ENCODE measurements at places on chromosomes 1 and 21. TPM values are rescaled to one million over a fixed set of nuclear protein-coding genes. Genes with fewer than 3 reads are reported as not detected.

SH3BGR gene
- polyA plus RNA-seq: 1.6 TPM

DNA sequence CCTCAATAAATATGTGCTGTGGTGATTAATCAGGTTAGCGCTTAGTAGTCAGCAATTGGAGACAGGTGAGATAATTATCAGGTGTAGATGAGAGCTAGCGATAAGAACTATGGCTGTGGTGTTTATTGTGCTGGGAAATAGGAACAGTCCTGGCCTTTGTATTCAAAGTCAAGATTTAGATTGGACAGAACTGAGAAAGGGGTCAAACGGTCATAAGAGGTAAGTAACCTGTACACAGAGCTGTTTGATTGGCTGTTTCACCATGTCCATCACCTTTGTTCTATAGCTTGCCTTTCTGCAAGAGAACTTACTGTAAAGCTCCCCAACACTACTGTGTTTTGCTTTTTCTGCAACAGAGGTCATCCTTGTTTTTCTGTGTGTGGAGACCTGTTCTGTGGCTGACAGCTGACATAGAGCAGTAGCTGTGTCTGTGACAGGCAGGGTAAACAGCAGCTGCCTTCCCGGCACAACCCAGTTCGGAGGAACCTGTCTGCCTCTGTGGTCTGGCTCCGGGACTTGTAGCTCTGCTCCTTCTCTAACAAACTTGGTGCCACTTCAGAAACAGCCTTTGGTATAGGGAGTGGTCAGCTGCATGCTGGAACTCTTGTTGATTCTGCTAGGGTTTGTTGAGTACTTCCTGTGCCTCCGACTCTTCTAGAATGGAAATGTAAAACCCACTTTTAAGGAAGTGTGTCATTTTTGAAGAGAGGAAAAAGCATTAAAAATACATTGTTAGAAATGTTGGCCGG, 21.1 kb upstream of the CDC42 start:
- no peak for DNase-seq
- H3K4me1 ChIP-seq: no peaks in the 10 kb centered on the region
- peak overlapping the region; percentile 75 for H3K27ac ChIP-seq

DNA sequence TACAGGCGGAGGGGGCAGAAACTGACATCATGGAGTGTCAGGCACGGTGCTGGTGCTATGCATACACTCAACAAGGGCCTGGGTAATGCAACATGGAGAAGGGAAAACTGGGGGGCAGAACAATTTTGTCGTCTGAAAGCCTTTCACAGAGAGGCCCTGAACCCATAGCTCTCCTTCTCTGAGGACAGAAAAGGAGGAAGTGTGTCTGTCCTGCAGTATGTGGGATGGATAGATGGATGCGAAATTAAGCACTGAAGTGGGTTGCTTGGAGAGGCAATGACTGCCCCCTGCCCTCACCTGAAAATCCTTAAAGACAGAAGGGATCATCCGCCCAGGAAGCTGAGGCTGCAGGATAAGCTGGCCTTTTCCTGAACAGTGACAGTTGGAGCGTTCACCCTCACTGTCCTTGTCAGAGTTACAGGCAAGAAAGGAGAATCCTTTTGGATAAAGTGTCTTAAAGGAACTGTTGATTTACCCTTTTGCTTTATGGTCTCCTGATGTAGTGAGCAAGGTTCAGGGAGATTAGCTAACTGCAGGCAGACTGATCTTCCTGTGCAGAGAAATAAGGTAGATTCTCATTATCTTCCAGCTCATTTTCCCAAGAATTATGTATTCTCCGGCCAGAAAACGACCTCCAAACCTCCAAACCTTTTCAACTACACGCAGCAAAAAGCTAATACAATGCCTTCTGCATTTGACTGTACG, 1.6 kb upstream of the FAM20B start:
- no peak overlapping the region for H3K4me3 ChIP-seq
- peaks cover 4% of the 10 kb centered on the region for H3K4me1 ChIP-seq
- H3K27me3 ChIP-seq: no peaks in the 10 kb centered on the region
- H3K27ac ChIP-seq: no peak overlapping the region

DNA sequence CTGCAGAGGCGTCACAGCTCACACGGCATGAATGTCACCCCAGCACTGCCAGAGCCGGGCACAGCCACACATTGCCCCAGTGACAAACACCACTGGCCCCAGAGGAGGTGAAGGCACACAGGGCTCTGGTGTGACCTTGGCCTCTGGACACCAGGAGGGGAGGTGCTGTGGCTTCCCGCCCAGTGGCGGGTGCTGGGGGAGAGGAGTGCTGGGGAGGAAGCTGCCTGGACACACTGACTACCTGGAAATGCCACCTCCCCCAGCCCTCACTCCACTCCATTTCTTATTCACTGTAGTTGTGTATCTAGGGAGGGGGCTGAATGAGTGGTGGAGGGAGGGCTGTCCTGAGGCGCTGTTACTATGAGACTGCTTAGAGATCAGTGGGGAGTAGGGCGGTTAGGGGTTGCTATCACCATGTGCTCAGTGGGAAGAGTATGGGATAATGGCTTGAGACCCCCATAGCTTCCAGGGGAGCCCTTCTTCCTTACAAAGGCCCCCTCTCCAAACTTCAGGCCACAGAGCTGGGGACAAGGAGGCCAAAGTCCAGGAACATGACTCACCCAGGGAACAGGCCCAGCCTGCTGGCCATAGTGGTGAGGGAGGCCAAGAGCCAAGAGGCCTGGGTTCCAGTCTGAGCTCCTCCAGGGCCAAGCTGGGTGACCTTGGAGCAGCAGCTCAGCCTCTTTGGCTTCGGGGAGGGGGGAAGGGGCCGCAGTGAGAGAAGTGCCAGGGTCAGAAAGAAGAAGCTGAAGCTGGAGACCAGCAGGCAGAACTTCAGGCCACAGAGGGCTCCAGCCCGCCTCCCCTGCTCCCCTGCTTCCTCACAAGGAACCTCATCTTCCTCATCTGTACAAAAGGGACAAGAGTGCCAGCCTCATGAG, 40.1 kb downstream of the AHDC1 start:
- peak overlapping the region; percentile 74 for H3K27ac ChIP-seq
- peak; percentile 82 for DNase-seq
- H3K4me1 ChIP-seq: peaks cover 60% of the 10 kb centered on the region
- no peaks in the 10 kb centered on the region for H3K27me3 ChIP-seq
- no peaks in the 10 kb centered on the region for H3K36me3 ChIP-seq

DNA sequence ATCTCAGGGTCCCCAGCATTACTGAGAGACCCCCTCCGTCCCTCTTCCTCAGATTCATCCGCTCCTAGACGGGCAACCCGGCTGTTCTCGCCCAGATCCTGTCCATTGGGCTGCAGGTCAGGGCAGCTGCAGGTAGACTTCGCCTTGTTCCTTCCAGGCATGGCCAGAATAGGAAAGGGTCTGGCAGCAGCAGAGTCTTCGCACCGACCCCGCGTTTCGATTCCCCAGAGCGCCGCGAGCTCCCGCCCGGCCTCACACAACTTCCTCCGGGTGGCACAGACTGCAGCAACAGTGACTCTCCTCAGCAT, 265 bp downstream of the NRDC start:
- peaks cover 49% of the 10 kb centered on the region for H3K4me1 ChIP-seq
- no peak for DNase-seq
- H3K4me3 ChIP-seq: peak overlapping the region; percentile 97
- peak overlapping the region; percentile 97 for H3K27ac ChIP-seq
- peaks cover 5% of the 10 kb centered on the region for H3K27me3 ChIP-seq

HTR6 gene
- not detected for polyA plus RNA-seq

RNF19B gene
- polyA plus RNA-seq: 12.7 TPM

- no peak for DNase-seq
- no peak overlapping the region for H3K27ac ChIP-seq
- no peaks in the 10 kb centered on the region for H3K36me3 ChIP-seq
- no peaks in the 10 kb centered on the region for H3K4me1 ChIP-seq
- H3K4me3 ChIP-seq: no peak overlapping the region
These were observed 78.0 kb downstream of the HLCS start for GRCh38 chr21:36888466-36888865.

DNA sequence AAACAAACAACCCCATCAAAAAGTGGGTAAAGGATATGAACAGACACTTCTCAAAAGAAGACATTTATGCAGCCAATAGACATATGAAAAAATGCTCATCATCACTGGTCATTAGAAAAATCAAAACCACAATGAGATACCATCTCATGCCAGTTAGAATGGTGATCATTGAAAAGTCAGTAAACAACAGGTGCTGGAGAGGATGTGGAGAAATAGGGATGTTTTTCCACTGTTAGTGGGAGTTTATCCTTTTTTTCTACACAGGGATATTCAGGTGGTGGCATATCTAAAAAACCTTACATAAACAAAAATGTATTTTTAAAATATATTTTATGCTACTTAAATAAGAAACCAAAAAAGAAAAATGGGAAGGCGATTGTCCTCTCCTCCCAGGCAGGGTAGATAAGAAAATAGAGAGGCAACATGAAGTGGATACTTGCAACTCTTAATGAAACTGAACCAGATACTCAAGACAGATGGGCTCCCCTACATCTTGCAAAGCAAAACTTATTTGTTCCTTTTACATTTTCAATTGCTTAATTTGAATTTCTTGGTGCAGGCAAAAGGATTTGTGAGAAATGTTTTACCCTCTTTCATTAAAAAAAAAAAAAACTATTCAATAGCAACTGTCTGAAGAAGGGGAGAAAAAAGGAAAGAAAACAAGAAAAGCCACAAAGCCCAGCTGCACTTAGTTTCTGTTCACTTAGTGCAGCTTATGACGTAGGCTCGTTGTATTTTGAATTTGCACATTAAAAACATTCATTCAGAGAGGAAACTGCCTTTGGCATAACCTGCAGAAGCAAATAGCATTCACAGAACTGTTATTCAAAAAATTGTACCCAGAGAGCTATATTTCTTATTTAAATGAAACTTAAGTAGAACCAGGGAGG, 36.9 kb upstream of the RGS1 start:
- H3K4me3 ChIP-seq: no peak overlapping the region
- H3K27me3 ChIP-seq: no peaks in the 10 kb centered on the region
- DNase-seq: peak; percentile 63

- DNase-seq: no peak
- no peaks in the 10 kb centered on the region for H3K36me3 ChIP-seq
- H3K4me3 ChIP-seq: no peak overlapping the region
These were observed 76.9 kb downstream of the RGS18 start for GRCh38 chr1:192235127-192235526.

PIGR gene
- 0.54 TPM for polyA plus RNA-seq

CCDC185 gene
- polyA plus RNA-seq: not detected

- no peaks in the 10 kb centered on the region for H3K4me1 ChIP-seq
- H3K27ac ChIP-seq: no peak overlapping the region
- peaks cover 44% of the 10 kb centered on the region for H3K36me3 ChIP-seq
- no peaks in the 10 kb centered on the region for H3K27me3 ChIP-seq
- DNase-seq: no peak
These were observed 50.7 kb upstream of the TRAPPC10 start for GRCh38 chr21:43961382-43961909.

DNA sequence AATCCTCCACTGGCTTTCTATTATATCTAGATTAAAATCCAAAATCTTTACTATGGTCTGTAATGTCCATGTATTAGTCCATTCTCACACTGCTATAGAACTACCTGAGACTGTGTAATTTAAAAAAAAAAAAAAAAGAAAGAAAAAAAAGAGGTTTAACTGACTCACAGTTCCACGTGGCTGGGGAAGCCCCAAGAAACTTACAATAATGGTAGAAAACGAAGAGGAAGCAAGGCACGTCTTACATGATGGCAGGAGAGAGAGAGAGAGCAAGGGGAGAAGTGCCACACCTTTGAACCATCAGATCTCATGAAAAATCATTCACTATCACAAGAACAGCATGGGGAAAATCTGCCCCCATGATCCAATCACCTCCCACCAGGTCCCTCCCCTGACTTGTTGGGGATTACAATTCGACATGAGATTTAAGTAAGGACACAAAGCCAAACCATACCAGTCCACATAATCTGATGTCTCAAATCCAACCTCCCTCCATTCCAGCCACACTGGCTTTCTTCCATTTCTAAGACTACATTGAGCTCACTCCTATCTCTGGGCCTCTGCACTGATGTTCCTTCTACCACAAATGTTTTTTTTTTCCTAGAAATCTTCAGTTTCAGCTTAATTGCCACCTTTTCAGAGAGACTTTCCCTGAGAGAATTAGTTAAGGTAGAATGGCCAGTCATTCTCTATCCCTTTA, 92.4 kb downstream of the EIF4G3 start:
- no peaks in the 10 kb centered on the region for H3K27me3 ChIP-seq
- no peak overlapping the region for H3K4me3 ChIP-seq
- peaks cover 23% of the 10 kb centered on the region for H3K36me3 ChIP-seq

PPIAL4G gene
- 0.18 TPM for polyA plus RNA-seq

DNA sequence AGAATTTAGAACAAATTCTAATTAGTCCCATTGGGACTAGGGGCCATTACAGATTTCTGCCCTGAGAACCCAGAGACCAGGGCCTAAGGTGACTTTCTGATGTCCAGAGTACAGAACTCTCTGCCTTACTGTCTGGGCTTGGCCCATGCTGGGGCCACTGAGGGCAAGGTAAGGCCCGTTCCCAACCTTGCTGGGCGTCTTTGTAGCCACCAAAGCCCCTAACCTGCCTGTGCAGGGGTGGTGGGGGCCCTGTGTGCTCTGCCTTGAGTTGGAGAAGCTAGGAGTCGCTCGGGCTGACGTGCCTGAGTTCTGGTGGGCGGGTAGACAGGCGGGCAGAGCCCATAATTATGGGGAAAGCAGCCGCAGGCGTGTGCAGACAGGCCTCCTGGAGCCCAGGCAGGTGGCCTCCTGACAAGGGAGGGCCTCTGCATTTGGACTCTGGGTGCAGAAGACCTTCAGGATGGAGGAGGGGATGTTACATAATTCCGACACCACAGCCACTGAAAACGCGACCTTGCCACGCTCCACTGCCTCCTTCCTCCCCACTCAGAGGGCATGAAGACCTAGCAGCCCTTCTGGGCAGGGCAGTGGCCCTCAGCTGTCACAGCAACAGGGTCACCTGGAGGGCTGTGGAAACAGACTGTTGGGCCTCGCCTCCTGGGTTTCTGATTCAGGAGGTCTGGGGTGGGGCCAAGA, 239.9 kb upstream of the TMEM51 start:
- H3K27ac ChIP-seq: no peak overlapping the region
- no peaks in the 10 kb centered on the region for H3K27me3 ChIP-seq
- no peaks in the 10 kb centered on the region for H3K36me3 ChIP-seq
- no peak for DNase-seq

DNA sequence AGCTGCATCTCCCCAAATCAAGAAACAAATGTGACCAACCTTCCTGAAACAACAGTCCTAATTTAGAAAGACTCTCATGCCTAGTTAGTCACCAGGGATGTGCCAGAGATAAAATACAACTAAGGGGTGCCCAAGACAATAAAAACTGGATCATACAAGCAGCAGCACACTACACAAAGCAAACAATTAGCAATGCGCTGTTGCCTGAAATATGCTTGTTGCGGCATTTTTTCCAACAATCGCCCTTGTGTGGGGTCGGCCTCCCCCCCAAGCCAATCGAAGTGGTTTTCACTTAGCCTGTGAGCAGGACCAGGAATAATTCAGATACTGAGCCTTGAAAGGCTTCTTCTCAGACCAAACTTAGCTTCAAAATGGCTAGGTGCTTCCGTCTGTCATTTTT, 1.4 kb upstream of the STMN1 start:
- H3K36me3 ChIP-seq: no peaks in the 10 kb centered on the region
- H3K27ac ChIP-seq: no peak overlapping the region
- DNase-seq: no peak
- H3K4me1 ChIP-seq: no peaks in the 10 kb centered on the region
- H3K27me3 ChIP-seq: peaks cover 9% of the 10 kb centered on the region

TLCD4 gene
- polyA plus RNA-seq: 10.1 TPM
